Suppressor macrophage treated with lipopolysaccharide for 1 hour (primary cell): ENCODE measurements at places on chromosomes 2 and 18.

DNA sequence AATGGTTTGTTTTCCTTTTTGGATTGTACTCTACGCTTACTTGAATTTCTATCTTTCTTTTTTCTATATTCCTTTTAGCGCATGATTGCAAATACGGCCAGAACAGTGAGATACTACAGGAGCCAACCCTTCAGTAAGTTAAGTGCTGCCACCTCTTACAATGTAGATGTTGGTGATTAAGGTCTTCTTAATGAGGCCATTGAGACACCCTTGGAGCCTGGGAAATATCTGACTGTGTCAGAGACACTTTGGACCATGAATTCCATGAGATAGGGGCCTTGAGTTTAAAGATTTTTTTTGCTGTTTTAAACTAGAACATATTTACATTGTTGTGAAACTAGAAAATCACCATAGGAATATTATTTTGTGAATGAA lies 27.1 kb upstream of the MAP3K20 start:
- no peak for DNase-seq

DNA sequence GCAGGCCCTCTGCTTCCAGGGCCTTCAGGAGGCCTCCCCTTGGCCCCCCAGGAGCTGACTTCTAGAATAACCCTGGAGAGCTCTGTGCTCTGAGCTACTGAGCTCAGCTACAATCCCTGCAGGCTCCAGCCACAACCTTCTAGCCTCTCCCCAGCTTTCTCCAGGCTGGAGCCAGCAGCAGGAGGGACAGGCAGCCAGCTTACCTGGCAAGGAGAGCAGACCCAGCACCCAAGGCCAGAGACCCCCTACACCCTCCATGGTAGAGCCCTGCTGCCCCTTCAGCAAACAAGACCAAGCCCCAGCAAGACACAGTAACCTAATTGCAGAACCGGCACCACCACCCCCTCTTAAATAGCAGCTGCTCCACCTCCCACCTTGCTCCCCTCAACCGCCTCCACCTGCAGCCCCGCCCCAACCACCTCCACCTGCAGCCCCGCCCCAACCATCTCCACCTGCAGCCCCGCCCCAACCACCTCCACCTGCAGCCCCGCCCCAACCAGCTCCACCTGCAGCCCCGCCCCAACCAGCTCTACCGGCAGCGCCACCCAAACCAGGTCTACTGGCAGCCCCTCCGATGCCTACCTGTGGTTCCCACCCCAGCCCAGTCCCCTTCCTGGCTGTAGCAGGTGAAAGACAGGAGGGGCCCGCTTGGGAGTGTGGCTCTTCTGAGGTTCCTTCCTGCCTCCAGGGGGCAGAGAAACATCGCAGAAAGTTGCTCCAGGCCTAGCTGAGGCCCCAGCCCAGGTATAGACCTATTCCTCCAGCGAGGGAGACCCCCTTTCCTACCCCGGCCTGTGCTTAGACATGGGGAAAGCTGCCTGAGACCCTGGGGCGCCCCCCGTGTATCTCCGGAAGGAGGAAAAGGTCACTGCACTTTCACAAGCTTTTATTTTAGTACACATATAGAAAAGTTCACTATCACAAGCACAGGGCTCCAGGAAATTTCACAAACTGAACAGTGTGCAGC lies at the start of gene ASTL:
ASTL (minus strand) TSS at position 324 of the 967 bp plus-strand sequence; CDS start at position 258, 66 bp downstream.
- peak; percentile 52 for DNase-seq

- DNase-seq = no peak
These were observed 119.6 kb downstream of the FAM210A start for GRCh38 chr18:13606604-13607254.

GRCh38 chr2:25257032-25257552 lies 84.6 kb downstream of the DNMT3A start:
- no peak for DNase-seq

- no peak for DNase-seq
These were observed 15.8 kb downstream of the KYNU start for GRCh38 chr2:142893241-142893640.

DNA sequence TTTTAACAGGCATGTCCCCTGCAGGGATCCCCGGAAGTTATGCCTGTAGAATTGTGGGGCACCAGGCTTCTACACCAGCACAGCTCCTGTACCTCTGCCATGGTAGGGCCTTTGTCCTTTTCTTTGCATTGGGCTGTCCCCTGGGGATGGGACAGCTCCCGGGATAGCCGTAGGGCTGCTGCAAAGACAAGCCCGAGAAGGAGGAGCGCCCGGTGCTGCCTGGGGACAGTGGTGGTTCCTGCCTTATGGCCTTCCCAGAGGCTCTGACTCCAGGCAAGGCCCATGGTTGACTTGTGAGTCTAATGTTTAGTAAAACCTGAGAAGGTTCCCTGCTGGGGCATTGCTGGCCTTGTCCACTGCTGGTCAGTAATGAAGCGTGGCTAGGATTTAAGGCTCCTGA lies 30.9 kb downstream of the TMEM37 start:
- DNase-seq = no peak

DNA sequence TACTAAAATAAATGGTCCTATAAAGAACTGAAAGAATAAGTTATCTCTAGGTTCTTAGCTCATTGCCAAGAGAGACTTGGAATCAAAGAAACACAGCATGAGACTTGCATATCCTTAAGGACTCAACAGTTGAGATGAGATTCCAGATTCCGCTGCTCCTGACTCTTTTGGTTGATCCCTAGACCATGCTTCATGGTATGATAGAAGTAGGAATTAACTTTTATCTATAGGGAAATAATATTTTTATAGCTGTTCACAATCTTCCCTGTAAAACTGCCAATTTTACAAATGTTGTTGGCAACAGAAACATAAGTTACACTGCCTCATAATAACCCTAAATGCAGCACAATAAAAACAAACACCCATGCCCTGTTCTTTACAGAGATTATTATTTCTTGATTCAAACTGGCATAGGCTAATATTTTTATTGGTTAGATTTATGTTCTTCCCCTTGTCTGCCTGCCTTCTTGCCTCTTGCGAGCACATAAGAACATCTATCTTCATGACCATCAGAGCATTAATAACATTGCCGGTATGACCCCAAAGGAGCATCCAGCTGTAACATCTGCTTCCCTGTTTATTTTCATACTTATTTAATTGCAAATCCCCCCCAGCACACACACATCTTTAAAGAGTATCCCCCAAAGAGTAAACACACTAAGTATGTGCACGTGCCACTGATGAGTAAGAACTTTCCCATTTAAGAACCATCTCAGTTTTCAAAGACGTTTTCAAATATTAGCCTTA lies 735.7 kb upstream of the SLC8A1 start:
- DNase-seq = no peak

DNA sequence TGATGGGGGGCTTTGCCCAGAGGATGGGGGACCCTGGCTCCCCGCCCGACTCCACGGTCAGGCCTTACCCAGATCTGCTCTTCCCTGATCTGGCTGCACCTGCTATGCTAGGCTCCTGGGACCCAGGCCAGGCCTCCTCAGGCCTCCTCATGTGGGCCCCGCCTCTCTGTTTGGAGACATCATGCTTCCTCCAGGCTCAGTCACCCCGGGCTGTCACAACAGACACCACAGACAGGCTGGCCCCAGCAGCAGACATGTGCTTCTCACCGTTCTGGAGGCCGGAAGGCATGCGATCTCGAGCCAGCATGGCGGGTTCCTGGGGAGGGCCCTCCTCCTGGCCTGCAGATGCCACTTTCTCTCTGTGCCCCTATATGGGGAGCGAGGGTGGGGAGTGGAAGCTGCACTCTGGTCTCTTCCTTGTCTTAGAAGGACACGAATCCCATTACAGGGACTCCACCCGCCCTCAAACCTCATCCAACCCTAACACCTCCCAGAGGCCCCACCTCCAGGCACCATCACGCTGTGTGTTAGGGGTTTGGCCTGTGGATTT lies 10.8 kb upstream of the NEU4 start:
- no peak for DNase-seq

DNA sequence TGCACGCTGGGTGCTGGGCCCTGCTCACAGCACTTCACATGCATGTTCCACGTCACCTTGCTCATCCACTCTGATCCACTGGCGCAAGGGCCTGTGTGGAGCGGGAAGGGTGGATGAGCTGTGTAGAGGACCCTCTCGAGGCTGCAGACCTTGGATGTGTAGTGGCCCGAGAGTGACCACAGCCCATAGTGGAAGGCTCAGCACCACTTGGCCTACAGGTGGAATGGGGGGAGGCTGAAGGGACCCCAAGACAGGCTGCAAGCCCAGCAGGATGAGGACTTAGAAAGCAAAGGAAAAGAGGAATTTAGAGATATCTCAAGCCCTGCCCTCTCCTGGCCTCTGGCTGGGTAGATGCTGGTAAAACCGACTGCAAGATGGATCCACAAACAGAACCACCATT lies 175.9 kb upstream of the COPS8 start:
- no peak for DNase-seq

GRCh38 chr2:131426727-131427126 lies 49.2 kb upstream of the TUBA3D start:
- DNase-seq = no peak

- no peak for DNase-seq
These were observed 31.9 kb downstream of the ADI1 start for GRCh38 chr2:3487432-3487831.

- no peak for DNase-seq
These were observed 66.7 kb upstream of the HS6ST1 start for GRCh38 chr2:128385365-128385764.

- DNase-seq = no peak
These were observed 121.2 kb upstream of the EPC2 start for GRCh38 chr2:148523315-148523714.

GRCh38 chr2:66433945-66434678 lies 813 bp upstream of the MEIS1 start:
- peak; percentile 54 for DNase-seq

- DNase-seq = no peak
These were observed 13.8 kb upstream of the MYOM1 start for GRCh38 chr18:3233433-3234168.

DNA sequence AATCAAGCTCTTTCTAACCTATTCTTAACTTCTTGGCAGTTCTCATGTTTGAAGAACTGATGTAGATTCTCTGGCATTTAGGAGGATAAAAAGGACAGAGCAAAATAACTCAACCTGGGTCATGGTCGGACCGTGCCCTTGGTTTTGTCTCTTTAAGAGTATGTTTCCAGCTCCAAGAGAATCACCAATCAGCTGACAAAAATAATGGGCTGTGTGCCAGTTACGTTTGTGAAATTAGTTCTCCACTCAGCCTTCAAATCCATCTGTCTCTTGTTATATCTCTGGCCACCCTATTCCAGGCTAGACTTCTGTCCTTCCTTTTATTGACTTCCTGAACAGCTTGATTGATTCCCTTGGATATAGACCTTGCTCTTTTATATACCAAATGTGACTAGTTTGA lies 225.7 kb downstream of the EPHA4 start:
- DNase-seq = no peak

GRCh38 chr18:25974630-25975077 lies 115.8 kb downstream of the SS18 start:
- DNase-seq = no peak

- DNase-seq = peak; percentile 78
These were observed 296.0 kb downstream of the PLCL1 start for GRCh38 chr2:198100346-198100745.

- no peak for DNase-seq
These were observed 27.3 kb downstream of the CAB39 start for GRCh38 chr2:230739961-230740360.

DNA sequence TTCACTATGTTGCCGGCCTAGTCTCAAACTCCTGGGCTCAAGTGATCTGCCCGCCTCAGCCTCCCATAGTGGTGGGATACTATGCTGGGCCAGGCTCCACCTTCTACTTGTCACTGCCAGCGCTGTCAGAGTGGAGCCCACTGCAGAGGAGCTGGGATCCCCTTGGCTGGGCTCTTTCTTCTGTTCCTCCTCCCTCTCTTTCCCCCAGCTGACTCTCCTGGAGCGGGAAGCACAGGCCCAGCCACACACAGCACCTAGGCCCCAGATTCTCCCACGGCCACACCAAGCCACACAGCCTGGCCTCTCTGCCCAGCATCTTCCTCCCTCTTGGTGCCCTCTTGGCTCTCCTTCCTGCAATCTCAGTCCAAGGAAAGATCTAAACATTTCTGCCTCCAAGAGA lies 3.7 kb upstream of the GAREM2 start:
- DNase-seq = no peak

DNA sequence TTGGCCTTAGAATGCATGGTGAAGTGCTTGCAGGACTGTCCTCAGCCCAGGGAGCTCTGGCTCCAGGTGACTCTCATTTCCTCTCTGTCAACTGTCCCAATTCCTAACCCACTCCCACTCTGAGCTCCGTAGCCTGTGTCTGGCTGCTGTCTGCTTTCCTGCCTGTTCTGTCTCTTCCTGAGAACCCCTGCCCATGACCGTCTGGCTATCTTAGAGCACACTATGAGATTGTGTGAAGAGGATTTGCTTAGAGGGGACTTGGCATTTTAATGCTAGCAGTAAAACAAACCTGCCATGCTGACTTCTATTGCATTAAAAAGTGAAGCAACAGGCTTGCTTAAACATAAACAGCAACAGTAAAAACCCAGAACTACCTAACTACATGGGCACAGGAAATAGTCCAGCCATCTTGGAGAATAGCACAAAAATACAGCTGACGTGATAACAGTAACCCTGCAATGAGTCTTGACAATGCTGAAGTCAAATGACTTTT lies 234.7 kb downstream of the PRKCE start:
- DNase-seq = no peak

DNA sequence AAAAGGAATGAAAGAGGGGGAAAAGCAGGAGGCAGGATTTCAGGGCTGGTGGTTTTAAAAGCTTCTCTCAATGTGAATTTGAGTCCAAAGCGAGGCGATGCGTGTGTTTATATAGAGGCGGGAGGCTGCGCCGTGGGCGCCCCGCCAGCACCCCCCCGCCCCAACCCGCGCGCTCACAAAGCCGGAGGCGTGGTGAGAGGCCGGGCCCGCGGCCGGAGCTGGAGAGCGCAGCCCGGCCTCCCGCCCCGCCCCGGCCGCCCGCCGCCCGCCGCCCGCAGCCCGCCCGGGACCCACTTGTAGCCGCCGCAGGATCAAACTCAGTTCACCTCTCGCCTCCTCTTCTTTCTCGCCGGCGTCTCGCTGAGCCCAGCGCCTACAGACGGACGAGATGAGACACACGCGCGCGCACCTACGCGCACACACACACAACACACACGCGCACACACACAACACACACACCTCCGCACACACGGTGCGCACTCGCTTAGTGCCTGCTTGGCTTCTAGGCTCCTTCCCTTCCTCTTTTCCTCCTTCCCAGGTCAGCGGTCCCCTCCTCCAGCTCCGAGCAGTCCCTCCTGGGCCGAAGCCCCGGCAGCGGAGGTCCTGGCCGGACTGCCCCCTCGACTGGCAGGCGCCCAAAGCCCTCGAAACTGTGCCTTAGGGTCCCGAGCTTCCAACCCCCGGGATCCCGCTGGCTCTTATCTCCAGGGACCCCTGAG lies 1.3 kb upstream of the CYP26B1 start:
- DNase-seq = peak; percentile 13

- no peak for DNase-seq
These were observed 109.9 kb downstream of the MSTN start for GRCh38 chr2:189952536-189953109.

- DNase-seq = no peak
These were observed 130.1 kb upstream of the EFEMP1 start for GRCh38 chr2:56053679-56054078.

GRCh38 chr2:64985447-64985846 lies 3.8 kb upstream of the SLC1A4 start:
- DNase-seq = no peak
